ENCODE measurements at places on chromosomes 5 and 9.

DNA sequence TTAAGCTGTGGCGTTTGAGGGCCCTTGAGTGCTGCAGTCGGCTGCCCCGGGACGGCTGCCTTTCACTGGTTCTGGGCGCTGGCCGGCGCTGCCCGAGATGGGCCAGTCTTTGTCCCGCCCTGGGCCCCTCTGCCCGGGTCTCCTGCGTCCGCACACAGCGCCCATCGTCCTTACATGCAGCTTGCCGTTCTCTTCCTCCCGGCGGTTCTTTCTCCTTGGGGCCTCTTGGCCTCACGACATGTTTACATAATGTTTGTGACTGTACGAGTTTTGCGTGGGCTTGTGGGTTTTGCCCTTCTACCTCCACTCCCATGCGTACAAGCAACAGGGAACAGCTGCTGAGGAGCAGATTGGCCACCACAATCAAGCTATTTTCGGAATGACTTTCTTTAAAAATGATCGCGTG lies 618 bp downstream of the TNPO1 start:
- peak; percentile 19 for DNase-seq

GRCh38 chr5:32388432-32389129 lies 56.0 kb downstream of the ZFR start:
- no peak for DNase-seq

- DNase-seq: no peak
These were observed 326.6 kb downstream of the ENC1 start for GRCh38 chr5:74313896-74314295.

- no peak for DNase-seq
These were observed 776 bp upstream of the RANBP17 start for GRCh38 chr5:170860818-170861666.

GRCh38 chr9:113906411-113907110 lies 30.5 kb downstream of the ZNF618 start:
- DNase-seq: no peak

GRCh38 chr5:7753596-7753995 lies 97.3 kb downstream of the CFAP90 start:
- DNase-seq: no peak

- DNase-seq: no peak
These were observed 438 bp downstream of the TRIP13 start for GRCh38 chr5:893137-893506.

DNA sequence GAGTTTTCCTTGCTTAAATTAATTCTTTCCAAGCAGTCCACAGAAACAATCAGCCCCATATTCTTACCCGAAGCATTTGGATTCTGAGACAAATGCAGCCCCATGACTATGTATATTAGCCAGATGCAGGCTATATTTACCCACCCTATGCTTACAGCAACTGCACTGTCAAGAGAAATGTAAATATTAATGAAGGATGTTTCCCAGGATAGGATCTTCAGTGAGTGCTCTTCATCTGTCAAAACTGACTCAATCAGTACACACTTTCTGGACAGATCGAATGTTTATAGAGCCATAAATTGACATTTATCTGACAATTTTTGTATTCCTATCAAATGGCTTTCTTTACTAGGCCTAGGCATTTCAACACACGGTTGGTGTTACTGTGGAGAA lies 725.3 kb upstream of the SEMA6A start:
- no peak for DNase-seq

DNA sequence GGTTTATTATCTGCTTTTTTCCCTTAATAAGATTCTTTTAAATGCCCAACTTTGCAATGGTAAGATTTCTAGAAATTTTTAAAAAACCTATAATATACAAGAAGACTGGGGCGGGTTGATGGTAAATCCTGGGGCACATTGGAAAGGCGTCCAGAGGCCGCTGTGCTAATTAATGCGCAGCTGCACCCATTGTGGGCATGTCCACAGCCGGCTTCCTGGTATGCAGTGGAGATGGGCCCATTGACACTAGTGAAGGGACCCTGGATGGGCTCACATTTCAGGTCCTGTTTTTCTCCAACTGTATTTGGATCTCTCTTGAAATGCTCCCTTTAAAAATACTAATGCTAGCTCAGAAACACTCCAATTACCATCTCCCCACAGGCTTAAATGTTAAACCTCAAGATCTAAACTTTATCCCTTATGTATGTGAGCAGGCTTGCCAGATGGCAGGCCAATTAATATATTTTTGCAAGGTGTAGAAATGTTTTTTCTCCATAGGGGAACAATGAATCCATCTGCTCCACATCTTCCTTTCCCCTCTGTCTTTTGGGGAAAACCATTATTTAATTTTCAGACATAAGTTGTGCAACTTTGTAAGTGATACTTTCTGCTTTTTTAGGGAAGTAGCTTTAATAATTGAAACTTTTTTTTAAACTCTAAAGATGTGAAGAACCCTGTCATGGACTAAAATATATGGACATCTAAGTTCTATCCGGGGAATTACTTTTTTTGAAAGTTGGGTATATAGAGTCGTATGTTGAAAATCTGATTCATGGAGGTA lies 177.3 kb downstream of the CD180 start:
- no peak for DNase-seq

- DNase-seq: no peak
These were observed 10.9 kb downstream of the CDH18 start for GRCh38 chr5:19977099-19977498.

- DNase-seq: no peak
These were observed 1.8 kb upstream of the PROB1 start for GRCh38 chr5:139396691-139397090.

GRCh38 chr5:177428574-177429217 lies 2.2 kb downstream of the GRK6 start:
- DNase-seq: no peak

DNA sequence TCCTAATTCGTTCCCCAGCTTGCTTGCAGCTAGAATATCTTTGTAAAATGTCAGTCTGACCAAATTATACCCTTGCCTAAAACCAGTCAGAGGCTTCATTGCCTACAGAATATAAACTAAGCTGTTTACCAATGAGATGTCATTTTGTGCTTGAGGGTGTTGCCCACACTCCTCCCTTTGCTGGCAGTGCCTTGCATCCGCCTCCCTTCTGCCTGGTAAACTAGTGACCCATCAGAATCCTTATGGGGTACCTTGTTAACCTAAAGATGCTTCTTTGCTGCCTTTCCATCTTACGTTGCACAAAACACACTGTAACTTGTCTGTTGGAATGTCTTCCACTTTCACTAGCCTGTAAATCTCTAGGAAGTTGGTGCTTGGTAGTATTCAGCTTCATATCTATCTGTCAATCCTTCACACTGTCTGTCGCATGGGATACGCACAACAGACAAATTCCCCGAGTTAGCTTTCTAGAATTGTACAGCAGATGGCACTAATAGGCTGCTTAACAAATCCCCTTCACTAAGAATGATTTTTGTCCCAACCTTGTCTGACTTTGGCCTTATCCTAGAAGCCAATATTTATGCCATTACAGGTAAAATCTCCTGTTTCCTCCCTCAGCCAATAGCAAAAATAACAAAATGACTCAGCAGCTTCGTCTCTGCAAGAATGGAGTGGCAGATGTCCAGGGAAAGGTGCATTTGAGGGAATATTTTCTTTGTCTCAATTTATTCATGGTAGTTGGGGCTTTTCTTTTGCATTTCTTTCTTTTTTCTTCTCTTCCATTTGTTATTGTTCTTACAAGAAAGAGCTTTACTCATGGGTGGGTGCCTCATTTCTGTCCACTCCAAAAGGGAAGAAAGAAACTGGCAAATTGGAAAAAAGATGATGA lies 3.0 kb downstream of the NUDT2 start:
- DNase-seq: no peak

- no peak for DNase-seq
These were observed 541.4 kb downstream of the KCTD16 start for GRCh38 chr5:144712090-144712489.

Measured in HS-27A (cell line).